Endothelial cell of umbilical vein (primary cell): ENCODE measurements at places on chromosomes 7 and 10. TPM values are rescaled to one million over a fixed set of nuclear protein-coding genes. Genes with fewer than 3 reads are reported as not detected.

- H3K27ac ChIP-seq, result no peak overlapping the region
- no peak overlapping the region for H3K4me3 ChIP-seq
These were observed 15.6 kb upstream of the EFCAB10 start for GRCh38 chr7:105596866-105597265.

DNA sequence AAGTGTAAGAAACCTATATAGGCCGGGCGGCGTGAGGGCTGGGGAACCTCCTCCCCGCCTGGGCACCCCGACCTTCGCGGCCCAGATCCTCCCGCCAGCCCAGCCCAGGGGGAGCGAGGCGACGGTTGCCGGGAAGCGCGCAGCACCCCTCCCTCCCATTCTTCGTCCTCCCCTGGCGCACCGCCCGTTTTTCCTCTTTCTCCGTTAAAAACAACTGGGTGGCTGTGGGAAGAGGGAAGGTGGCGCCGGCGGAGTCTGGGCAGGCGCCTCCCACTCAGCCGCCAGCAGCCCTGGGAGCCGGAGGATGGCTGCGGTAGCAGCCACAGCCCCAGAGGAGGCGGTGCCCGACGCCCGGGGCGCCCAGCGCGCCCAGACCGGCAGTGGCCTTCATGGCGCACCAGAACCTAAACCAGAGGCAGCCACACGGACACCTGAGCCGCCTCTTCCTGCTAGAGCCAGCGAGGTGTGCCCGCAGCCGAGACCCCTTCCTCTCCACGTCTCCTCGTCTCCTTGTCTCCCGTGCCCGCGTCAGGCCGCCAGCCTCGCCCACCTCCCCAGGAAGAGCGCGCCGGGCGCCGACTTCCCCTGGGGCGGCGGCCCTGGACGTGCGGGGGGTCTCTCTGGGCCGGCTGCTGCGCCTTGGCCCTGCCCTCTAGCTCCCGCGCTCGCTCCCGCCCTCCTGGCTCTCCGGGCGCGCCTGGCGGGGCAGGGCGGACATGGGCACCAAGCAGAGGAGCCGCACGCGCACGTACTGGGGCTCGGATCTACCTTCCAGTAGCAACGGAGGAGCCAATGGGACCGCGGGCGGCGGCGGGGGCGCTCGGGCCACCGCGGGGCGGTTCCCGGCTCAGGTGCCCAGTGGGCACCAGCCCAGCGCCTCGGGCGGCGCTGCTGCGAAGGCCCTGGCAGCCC lies 32.8 kb upstream of the SFTPD start:
- H3K27me3 ChIP-seq, result peaks cover 35% of the 10 kb centered on the region
- no peaks in the 10 kb centered on the region for H3K36me3 ChIP-seq
- no peak overlapping the region for H3K27ac ChIP-seq
- H3K4me1 ChIP-seq, result no peaks in the 10 kb centered on the region

- no peaks in the 10 kb centered on the region for H3K36me3 ChIP-seq
- H3K27ac ChIP-seq, result no peak overlapping the region
- no peaks in the 10 kb centered on the region for H3K4me1 ChIP-seq
- H3K4me3 ChIP-seq, result no peak overlapping the region
These were observed 200.9 kb downstream of the AUTS2 start for GRCh38 chr7:69799048-69799697.

GRCh38 chr7:48841739-48842138 lies 82.6 kb upstream of the CDC14C start:
- no peak for DNase-seq
- H3K36me3 ChIP-seq, result no peaks in the 10 kb centered on the region
- H3K27me3 ChIP-seq, result no peaks in the 10 kb centered on the region
- H3K4me1 ChIP-seq, result no peaks in the 10 kb centered on the region
- no peak overlapping the region for H3K4me3 ChIP-seq

GRCh38 chr7:12942609-12943008 lies 255.2 kb downstream of the ARL4A start:
- DNase-seq, result peak; percentile 77
- no peaks in the 10 kb centered on the region for H3K36me3 ChIP-seq
- H3K27me3 ChIP-seq, result no peaks in the 10 kb centered on the region
- no peaks in the 10 kb centered on the region for H3K4me1 ChIP-seq
- no peak overlapping the region for H3K4me3 ChIP-seq
- H3K27ac ChIP-seq, result no peak overlapping the region

- H3K27ac ChIP-seq, result no peak overlapping the region
- no peak for DNase-seq
- no peaks in the 10 kb centered on the region for H3K36me3 ChIP-seq
- H3K4me1 ChIP-seq, result no peaks in the 10 kb centered on the region
These were observed 731.5 kb downstream of the XPNPEP1 start for GRCh38 chr10:109191823-109192222.

GRCh38 chr7:79285756-79286155 lies 167.7 kb downstream of the MAGI2 start:
- DNase-seq, result no peak
- H3K36me3 ChIP-seq, result no peaks in the 10 kb centered on the region
- H3K27ac ChIP-seq, result no peak overlapping the region
- peaks cover 22% of the 10 kb centered on the region for H3K4me1 ChIP-seq
- H3K27me3 ChIP-seq, result no peaks in the 10 kb centered on the region
- no peak overlapping the region for H3K4me3 ChIP-seq

DNA sequence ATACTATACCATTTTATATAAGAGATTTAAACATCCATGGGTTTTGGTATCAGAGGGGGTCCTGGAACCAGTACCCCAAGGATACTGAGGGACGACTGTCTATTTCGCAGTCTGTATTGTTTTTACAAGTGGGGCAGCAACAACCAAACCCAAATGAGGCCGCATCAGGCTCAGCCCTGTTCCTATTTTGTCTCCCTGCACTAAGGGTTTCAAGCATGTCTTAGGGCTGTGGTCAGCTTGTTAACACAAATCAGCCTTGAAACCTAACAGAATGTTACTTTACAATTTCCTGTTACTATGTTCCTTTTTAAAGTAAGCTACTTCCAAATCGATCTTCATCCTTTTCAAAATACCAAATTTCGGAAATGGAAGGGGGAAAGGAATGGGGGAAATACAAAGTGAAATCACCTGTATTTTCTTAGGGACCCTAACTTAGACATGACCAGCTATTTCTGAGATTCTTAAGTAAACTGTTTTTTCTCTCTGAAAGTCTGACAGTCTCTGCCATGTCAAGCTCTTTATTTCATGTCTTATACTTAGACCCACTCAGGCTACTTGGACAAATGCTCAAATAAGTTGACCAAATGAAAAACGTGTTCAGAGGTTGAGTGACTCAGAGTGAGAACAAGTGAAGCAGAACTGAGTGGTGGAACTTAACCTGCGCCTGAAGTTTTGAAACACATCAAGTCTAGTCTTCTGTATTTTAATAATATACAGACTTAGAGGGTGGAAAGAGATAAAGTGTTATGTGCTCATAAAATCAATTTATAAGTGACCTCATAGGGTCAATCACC lies 75.8 kb downstream of the C1GALT1 start:
- H3K36me3 ChIP-seq, result no peaks in the 10 kb centered on the region
- no peaks in the 10 kb centered on the region for H3K27me3 ChIP-seq
- no peak overlapping the region for H3K4me3 ChIP-seq
- no peaks in the 10 kb centered on the region for H3K4me1 ChIP-seq

- no peak overlapping the region for H3K4me3 ChIP-seq
- H3K27ac ChIP-seq, result no peak overlapping the region
- peaks cover 10% of the 10 kb centered on the region for H3K4me1 ChIP-seq
- peaks cover 2% of the 10 kb centered on the region for H3K36me3 ChIP-seq
These were observed 80.9 kb downstream of the ABLIM1 start for GRCh38 chr10:114577133-114577532.

- DNase-seq, result no peak
- H3K27ac ChIP-seq, result no peak overlapping the region
- no peaks in the 10 kb centered on the region for H3K36me3 ChIP-seq
- H3K4me1 ChIP-seq, result no peaks in the 10 kb centered on the region
- no peak overlapping the region for H3K4me3 ChIP-seq
These were observed 512.8 kb upstream of the GALNT17 start for GRCh38 chr7:70619130-70619529.

- no peaks in the 10 kb centered on the region for H3K4me1 ChIP-seq
- DNase-seq, result no peak
- no peak overlapping the region for H3K4me3 ChIP-seq
These were observed 137.6 kb upstream of the VWC2 start for GRCh38 chr7:49635800-49636199.

DNA sequence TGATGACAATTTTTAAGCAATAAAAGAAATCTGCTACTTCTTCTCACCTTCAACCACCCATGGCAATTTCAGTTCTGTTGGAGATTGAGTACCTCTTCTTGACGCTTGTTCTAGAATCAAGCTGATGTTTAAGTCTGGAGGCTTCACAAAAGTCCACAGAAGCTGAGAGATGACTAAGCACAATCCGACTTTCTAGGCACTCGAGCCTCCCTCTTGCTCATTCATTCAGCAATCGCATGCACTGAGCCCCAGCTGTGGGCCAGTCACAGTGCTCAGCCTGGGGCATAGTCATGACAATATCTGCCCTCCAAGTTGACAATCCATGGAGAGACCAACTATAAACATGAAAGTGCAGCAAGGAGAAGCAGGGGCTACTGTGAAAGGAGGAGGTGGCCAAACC lies 103.2 kb downstream of the IPMK start:
- H3K4me1 ChIP-seq, result no peaks in the 10 kb centered on the region
- DNase-seq, result no peak
- H3K36me3 ChIP-seq, result no peaks in the 10 kb centered on the region
- H3K27me3 ChIP-seq, result peaks cover 3% of the 10 kb centered on the region
- no peak overlapping the region for H3K4me3 ChIP-seq

DNA sequence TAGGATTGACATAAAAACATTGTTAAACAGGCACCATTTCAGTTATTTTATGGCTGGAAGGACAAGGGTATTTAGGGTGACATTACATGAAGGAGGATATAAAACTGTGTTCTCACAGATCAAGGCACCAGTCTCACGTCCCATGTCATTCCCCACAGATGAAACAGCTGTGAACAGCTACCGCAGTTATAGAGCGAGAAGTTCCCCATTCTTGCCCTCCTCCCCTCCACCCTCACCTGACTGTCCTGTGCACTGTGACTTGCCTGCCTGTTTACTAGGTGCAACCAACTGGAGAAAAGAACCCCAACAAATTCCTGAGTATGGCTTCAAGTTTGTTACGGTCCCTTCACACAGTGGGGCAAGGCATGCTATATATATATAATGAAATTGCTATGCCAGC lies 141.6 kb downstream of the SND1 start:
- no peak for DNase-seq
- H3K36me3 ChIP-seq, result no peaks in the 10 kb centered on the region
- no peak overlapping the region for H3K4me3 ChIP-seq
- no peak overlapping the region for H3K27ac ChIP-seq
- H3K27me3 ChIP-seq, result no peaks in the 10 kb centered on the region

- no peaks in the 10 kb centered on the region for H3K36me3 ChIP-seq
- H3K27me3 ChIP-seq, result no peaks in the 10 kb centered on the region
- peak within 1 kb of the TSS; percentile 10 for H3K4me3 ChIP-seq
- peak; percentile 81 for DNase-seq
These were observed at the start of gene GIMAP8 for GRCh38 chr7:150450491-150451001. Gene GIMAP8, plus strand, starts transcription at chr7:150450630. Its CDS starts 16,069 bp downstream, at chr7:150466699.

GRCh38 chr7:82050792-82051191 lies 280.9 kb upstream of the HGF start:
- no peaks in the 10 kb centered on the region for H3K27me3 ChIP-seq
- H3K4me3 ChIP-seq, result no peak overlapping the region
- H3K4me1 ChIP-seq, result peaks cover 17% of the 10 kb centered on the region
- H3K27ac ChIP-seq, result no peak overlapping the region
- DNase-seq, result no peak

GRCh38 chr7:111364413-111364812 lies 197.9 kb downstream of the IMMP2L start:
- no peak for DNase-seq
- H3K27ac ChIP-seq, result no peak overlapping the region
- H3K36me3 ChIP-seq, result no peaks in the 10 kb centered on the region
- H3K27me3 ChIP-seq, result no peaks in the 10 kb centered on the region
- H3K4me1 ChIP-seq, result no peaks in the 10 kb centered on the region
- H3K4me3 ChIP-seq, result no peak overlapping the region

Gene FAM170B
- total RNA-seq, result not detected in 2 replicates

Gene ANKRD30A
- not detected in 2 replicates for total RNA-seq

Gene COPG2
- 9.4 and 19.0 TPM in 2 replicates for total RNA-seq
